ENCODE measurements at places on chromosomes 5 and 9.

DNA sequence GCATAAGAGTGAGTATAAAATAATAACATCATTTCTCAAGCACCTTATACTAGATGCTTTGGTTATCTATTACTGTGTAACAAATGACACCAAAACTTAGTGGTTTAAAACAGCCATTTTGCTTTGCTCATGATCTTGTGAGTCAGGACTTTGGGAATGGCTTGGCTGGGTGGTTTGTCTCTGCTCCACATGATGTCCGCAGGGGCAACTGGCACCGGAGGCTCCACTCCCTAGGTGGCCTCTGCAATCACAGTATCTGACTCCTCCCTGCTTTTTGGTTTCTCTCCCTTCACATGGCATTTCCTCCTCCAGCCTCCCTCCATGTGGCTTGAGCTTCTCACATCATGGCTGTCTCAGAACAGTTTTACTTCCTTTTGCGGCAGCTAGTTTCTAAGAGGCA, 259.5 kb downstream of the GAS1 start:
- DNase-seq: no peak
- H3K4me1 ChIP-seq: peaks cover 11% of the 10 kb centered on the region

DNA sequence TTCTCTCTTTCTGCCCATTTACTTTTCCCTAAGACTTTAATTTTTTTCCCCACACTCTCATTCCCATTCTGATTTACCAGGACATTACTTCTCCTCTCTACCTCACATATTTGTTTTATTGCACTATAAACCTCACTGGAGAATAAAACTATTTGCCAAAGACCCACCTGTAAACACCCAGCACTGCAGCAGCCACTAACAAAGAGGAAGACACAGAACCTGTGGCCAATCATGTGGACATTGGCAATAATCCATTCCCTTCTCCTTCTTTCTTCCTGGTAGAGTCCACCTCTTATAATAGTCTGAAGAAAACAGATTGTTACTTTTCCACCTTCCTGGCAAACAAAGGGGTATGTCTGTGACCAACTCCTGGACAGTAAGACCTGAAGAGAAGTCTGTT, 8.3 kb upstream of the THBS4 start:
- no peak overlapping the region for H3K27ac ChIP-seq
- H3K4me1 ChIP-seq: 0 out of 2 replicates have a peak, but pooled peaks cover 2% of the 10 kb centered on the region
- no peak for DNase-seq

DNA sequence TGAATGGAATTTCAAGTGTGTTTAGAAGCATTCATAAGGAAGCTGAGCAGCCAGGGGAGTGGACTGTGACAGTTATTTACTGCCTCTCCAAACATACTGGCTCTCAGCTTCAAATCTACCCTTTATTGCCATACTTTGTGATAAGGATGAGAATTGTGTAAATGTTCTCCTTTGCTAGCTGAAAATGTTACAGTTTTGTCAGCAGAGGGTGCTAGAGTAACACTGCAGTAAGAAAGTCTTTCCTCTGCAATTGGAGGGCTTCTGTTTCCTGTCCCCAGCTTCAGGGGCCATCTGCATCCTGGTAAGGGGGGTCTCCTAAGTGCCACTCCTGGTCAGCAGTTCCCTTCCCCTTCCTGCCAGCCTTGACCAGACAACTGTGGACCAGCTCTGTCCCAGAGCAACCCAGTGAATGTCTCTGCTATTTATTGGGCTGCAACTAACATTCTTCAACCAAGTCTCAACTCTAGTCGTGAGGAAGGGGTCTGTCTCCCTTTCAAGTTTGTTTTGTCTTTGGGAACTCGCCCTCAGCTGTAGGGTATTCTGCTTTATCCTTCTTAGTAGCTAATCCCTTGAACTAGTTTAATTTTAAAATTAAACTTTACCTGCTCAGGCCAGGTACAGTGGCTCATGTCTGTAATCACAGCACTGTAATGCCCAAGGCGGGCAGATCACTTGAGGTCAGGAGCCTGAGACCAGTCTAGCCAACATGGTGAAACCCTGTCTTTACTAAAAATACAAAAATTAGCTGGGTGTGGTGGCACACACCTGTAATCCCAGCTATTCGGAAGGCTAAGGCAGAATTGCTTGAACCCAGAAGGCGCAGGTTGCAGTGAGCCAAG, 45.3 kb downstream of the RAPGEF6 start:
- no peak overlapping the region for H3K4me3 ChIP-seq
- H3K27me3 ChIP-seq: no peaks in the 10 kb centered on the region
- DNase-seq: peak; percentile 20
- no peak overlapping the region for H3K27ac ChIP-seq
- peaks cover 22% of the 10 kb centered on the region for H3K4me1 ChIP-seq

GRCh38 chr9:123649909-123650308, 280.0 kb downstream of the DENND1A start:
- no peaks in the 10 kb centered on the region for H3K27me3 ChIP-seq
- H3K27ac ChIP-seq: no peak overlapping the region
- H3K36me3 ChIP-seq: peaks cover 8% of the 10 kb centered on the region
- no peak overlapping the region for H3K4me3 ChIP-seq

GRCh38 chr5:134741052-134741451, 2.7 kb downstream of the CAMLG start:
- H3K27me3 ChIP-seq: no peaks in the 10 kb centered on the region
- H3K36me3 ChIP-seq: peaks cover 19% of the 10 kb centered on the region
- no peak overlapping the region for H3K4me3 ChIP-seq

DNA sequence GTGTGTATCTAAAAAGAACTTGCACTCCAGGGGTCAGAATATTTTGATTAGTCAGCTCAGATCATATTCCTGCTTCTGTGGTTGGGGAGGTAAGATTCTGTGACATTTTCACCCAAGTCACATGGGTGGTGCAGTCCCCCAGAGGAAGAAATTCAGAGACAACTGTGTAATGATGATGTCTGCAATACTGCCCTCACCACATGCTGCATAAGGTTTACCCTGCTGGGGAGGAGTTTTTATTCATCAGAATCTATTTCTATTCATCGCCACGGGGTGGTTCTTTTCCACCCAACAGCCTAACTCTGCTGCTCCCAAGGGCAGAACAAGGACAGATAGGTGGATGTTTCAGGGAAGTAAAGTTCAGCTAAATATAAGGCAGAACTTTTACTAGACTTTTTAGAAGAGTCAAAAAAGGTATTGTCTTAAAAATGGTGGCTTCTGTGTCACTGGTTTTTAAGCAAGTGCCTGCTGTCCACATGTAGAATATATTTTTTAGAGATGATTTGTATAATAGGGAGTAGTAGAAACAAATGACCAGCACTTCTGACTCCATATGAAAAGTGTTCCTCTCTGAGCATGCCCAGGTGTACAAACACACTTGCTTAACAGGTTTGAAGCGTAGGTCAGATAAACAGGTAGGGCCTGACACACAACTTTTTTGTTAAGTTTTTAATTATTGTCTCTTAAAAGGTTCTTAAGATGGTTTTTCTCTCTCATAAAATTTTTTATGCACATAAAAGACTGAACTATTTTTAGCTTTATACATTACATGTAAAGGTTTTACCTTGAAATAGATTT, 352.7 kb downstream of the LRRC70 start:
- no peaks in the 10 kb centered on the region for H3K36me3 ChIP-seq
- no peak overlapping the region for H3K27ac ChIP-seq
- no peaks in the 10 kb centered on the region for H3K27me3 ChIP-seq
- no peak overlapping the region for H3K4me3 ChIP-seq
- no peak for DNase-seq

DNA sequence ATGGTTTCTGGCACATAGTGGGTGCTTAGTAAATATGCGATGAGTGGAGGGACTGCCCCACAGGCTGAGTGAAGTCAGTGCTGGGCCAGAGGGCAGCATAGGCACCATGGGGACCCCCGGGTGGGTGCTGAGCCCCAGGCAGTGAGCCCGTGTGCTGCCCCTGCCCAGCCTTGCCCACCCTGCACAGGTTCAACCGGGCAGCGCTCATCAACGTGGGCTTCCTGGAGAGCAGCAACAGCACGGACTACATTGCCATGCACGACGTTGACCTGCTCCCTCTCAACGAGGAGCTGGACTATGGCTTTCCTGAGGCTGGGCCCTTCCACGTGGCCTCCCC, 7.2 kb downstream of the B4GALT7 start:
- H3K4me1 ChIP-seq: peaks cover 17% of the 10 kb centered on the region
- no peak overlapping the region for H3K4me3 ChIP-seq
- DNase-seq: no peak
- H3K27ac ChIP-seq: peak overlapping the region; percentile 68
- no peaks in the 10 kb centered on the region for H3K27me3 ChIP-seq
- 0 out of 2 replicates have a peak, but pooled peaks cover 2% of the 10 kb centered on the region for H3K36me3 ChIP-seq

DNA sequence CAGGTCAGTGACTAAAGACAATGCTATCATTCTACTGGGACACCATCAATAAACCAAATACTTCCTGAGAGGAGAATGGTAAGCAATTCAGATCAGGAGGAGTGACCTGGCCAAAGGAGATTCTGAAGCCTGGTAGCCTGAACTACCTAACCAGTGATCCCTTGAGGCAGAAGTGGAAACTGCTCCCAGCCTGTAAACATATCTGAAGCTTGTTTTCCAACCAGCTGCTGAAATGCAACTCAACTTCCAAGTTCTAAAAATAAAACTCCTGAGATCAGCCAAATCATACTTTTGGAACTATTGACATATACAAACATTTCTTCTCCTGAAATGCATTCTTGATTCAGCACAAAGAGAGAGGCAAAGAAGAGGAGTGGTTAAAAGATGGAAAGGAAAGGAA, 204.1 kb downstream of the EBF1 start:
- H3K4me3 ChIP-seq: no peak overlapping the region
- no peak overlapping the region for H3K27ac ChIP-seq
- H3K36me3 ChIP-seq: no peaks in the 10 kb centered on the region
- no peak for DNase-seq

- peak overlapping the region; percentile 84 for H3K27ac ChIP-seq
- peaks cover 32% of the 10 kb centered on the region for H3K4me1 ChIP-seq
- DNase-seq: no peak
- peaks cover 6% of the 10 kb centered on the region for H3K36me3 ChIP-seq
Measured at GRCh38 chr5:90613459-90613858, 54.9 kb downstream of the ADGRV1 start.

DNA sequence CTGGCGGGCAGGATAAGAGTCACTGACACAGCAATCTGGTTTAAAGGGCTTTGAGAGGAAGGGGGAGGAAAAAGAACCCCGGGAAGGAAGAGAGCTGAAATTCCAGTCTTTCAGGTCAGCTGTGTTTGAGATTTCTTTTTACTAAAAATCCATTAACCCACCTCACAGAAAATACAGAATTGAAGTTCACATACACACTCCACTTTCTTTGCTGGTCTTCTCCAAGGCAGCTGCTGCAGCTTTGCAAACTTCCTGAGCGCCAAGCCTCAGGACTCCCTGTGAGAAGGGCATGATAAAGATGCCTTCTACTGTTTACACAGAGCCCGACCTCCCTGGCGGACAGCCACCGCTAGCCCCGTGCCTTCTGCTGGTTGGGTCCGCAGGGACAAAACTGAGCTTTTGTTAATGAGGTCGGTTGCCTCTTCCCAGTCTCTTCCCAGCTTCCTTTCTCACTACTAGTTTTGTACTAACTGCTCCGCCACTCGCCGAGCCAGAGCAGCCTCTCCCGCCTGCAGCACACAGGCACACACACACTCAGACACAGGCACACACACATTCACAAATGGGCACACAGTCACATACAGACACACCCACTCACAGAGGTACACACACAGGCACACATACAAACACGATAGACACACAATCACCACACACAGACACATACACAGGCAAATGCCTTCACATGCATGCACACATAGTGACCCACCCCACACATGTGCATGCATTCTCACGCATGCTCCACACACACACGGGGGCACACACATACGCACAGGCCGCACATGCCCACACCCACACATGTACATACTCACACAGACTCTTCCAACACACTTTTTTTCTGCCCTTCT, at the start of gene FREM1:
TSS of gene FREM1 (minus strand) at position 468 of the 845 bp plus-strand sequence. CDS start 41,451 bp downstream, outside the sequence.
- peak; percentile 68 for DNase-seq
- H3K4me3 ChIP-seq: no peak within 1 kb of the TSS
- no peak within 1 kb of the TSS for H3K27ac ChIP-seq
- H3K36me3 ChIP-seq: no peaks in the 10 kb centered on the region

- H3K4me3 ChIP-seq: no peak overlapping the region
- H3K36me3 ChIP-seq: no peaks in the 10 kb centered on the region
- no peak overlapping the region for H3K27ac ChIP-seq
- H3K4me1 ChIP-seq: no peaks in the 10 kb centered on the region
- H3K27me3 ChIP-seq: no peaks in the 10 kb centered on the region
Measured at GRCh38 chr9:127045148-127045547, 77.3 kb downstream of the ANGPTL2 start.

GRCh38 chr9:18798508-18799290, 234.3 kb downstream of the SAXO1 start:
- DNase-seq: no peak
- H3K36me3 ChIP-seq: no peaks in the 10 kb centered on the region
- H3K4me1 ChIP-seq: peaks cover 10% of the 10 kb centered on the region
- no peaks in the 10 kb centered on the region for H3K27me3 ChIP-seq
- H3K4me3 ChIP-seq: no peak overlapping the region

DNA sequence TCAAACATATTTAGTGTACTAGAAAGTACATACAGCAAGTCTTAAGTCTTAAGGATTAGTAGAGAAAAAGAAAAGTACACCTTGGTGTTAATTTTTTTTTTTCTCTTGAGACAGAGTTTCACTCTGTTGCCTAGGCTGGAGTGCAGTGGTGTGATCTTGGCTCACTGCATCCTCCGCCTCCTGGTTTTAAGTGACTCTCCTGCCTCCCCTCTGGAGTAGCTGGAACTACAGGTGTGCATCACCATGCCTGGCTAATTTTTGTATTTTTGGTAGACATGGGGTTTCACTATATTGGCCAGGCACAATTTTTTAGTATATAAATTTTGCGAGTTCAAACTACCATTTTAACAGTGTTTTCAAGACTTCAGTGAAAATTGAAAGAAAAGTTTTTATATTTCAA, 1941.1 kb upstream of the CDH6 start:
- no peaks in the 10 kb centered on the region for H3K36me3 ChIP-seq
- H3K27ac ChIP-seq: no peak overlapping the region
- H3K4me1 ChIP-seq: peaks cover 11% of the 10 kb centered on the region
- DNase-seq: peak; percentile 12
- H3K4me3 ChIP-seq: no peak overlapping the region

DNA sequence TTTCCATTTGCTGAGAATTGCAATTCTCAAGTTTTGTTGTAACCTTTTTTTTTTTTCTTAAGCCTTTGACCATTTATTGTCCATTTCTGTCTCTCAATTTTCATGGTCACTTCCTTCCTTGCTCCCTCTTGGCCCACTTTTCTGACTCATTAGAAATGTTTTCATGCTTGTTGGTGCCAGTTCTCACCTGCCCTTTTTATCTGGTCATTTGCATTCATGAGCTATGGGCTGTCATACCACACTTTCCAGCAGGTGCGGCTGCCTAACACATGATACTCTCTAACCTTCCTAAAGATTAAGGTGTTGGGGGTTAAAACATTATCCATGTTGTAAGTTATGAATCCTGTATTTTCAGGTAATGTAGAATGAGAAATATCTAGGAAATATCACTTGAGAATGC, 150.5 kb upstream of the TLX3 start:
- H3K27me3 ChIP-seq: no peaks in the 10 kb centered on the region
- H3K4me3 ChIP-seq: no peak overlapping the region
- H3K27ac ChIP-seq: no peak overlapping the region
- no peaks in the 10 kb centered on the region for H3K36me3 ChIP-seq
- H3K4me1 ChIP-seq: peaks cover 16% of the 10 kb centered on the region

GRCh38 chr9:115204904-115205453, 87.0 kb upstream of the TNC start:
- no peaks in the 10 kb centered on the region for H3K36me3 ChIP-seq
- no peak for DNase-seq
- H3K27me3 ChIP-seq: no peaks in the 10 kb centered on the region
- H3K4me1 ChIP-seq: peaks cover 12% of the 10 kb centered on the region
- H3K27ac ChIP-seq: no peak overlapping the region

- peaks cover 23% of the 10 kb centered on the region for H3K36me3 ChIP-seq
- no peaks in the 10 kb centered on the region for H3K4me1 ChIP-seq
- peak; percentile 42 for DNase-seq
- H3K4me3 ChIP-seq: no peak overlapping the region
Measured at GRCh38 chr5:33166522-33166921, 274.2 kb upstream of the TARS1 start.

Data from WTC11 (cell line).